Regular cardiac myocyte (primary cell): ENCODE measurements at places on chromosomes 16 and 17. TPM values are rescaled to one million over a fixed set of nuclear protein-coding genes. Genes with fewer than 3 reads are reported as not detected.

The CLN3 gene
- 9.2 and 9.6 TPM in 2 replicates for total RNA-seq

The CPNE7 gene
- total RNA-seq, result 8.2 and 11.3 TPM in 2 replicates

The ST6GALNAC2 gene
- 0.96 and 1.1 TPM in 2 replicates for total RNA-seq

The ZP2 gene
- not detected in 2 replicates for total RNA-seq
